ENCODE measurements at places on chromosomes 1 and 21.

DNA sequence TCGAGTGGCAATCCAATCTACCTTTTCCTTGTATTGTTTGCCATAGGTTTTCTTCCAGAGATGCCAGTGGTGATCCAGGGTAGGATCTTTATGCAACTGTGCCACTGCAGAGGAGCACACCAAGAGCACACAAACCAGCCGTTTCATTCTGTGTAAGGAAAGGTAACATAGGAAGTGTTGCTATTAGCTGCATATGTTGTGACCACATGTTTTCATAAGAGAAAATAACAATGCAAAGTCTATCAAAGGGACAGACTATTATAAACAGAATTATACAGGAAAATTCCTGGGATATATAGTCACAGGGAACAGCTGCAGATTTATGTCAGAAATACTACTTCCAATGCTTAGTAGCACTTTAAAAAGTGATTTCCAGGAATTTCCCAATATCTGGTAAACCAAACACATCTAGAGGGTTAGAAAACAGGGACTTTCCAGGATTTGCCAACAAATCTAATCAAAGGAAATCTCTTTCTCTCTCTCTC lies 919 bp downstream of the CTSS start:
- no peak for DNase-seq

GRCh38 chr21:43809853-43810504 lies 20.6 kb downstream of the RRP1 start:
- no peak for DNase-seq

GRCh38 chr1:64082459-64082858 lies 121.0 kb upstream of the UBE2U start:
- DNase-seq, result no peak

DNA sequence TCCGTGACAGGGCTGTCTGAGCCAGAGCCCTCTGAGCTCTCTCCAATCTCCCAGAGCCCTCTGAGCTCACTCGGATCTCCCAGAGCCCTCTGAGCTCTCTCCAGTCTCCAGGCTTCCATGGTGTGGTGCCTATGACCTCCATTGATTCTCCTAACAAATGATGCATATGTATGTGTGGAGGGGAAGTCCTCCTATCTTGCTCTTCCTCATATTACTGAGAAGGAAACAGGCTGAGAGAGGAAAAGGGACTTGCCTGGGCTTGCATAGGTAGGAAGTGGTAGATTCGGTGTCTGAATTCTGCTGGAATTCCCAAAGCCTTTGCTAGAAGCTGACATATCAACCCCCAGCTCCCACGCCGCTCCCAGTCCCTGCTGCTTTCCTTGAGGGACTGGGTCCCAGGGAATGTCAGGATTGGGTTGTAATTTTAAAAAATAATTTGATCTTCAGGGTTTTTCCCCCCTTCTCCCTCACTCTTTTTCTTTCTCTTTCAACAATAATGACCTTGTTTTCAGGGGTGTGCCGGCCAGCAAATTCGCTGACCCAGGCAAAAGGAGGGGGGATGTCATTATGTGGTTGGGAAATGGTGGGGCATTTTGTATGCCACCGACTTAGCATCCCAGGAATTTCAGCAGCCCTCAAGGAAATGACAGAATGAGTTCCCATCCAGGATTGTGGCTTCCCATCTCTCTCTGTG lies 42.3 kb upstream of the RUNX3 start:
- DNase-seq, result no peak

GRCh38 chr1:17244821-17245740 lies 3.8 kb upstream of the PADI3 start:
- no peak for DNase-seq

GRCh38 chr1:111654839-111655238 lies 35.2 kb downstream of the RAP1A start:
- DNase-seq, result no peak

DNA sequence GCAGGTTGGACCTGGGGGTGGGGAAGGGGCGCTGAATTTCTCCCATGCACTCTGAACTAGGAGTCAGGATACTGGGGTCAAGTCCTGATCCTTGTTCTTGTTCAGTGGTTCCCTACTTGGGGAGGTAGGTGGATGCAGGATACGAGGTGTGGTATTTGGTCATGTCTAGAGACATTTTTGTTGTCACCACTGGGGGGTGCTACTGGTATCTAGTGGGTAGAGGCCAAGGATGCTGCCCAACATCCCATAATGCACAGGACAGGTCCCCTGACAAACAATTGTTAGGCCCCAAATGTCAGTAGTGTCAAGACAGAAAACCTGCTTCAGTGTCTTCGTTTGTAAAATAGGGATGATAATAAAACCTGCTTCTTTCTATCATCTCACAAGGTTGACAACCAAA lies 259.0 kb upstream of the FOXD3 start:
- DNase-seq, result no peak

DNA sequence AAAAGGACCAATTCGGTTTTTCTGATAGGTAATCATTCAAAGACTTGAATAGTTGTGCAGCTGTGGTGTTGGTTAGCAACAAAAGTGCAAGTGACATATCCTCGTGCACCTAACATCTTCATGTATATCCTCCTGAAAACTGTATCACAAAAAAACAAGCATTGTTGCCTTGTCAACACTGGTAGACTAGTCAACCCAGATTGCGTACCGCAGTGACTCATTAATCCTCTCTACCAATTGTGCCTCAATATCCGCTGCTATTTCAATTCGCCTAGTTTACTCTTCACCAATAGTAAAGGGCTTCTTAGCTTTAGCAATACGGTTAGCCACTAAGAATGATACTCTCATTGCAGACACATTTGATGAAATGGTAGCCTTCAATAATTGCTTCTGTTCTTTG lies 3.5 kb downstream of the HHAT start:
- DNase-seq, result peak; percentile 31

DNA sequence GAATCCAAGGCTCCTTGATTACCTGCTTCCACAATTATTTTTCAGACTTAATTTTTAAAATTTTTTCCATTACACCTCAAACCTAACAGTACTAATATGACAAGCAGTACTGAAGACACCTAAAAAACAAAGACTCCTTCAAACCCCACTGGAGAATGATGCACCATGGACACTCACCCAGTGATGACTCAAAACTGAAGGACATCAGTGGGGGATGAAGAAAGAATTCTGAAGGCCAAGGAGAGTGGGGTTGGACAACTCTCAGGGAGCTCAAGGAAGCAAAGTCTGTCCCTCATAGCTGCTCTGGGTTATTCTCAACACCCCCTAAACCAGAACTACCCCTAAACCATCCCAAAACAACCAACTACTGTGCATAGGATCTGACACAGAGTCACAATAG lies 2.4 kb upstream of the ARHGAP29 start:
- no peak for DNase-seq

DNA sequence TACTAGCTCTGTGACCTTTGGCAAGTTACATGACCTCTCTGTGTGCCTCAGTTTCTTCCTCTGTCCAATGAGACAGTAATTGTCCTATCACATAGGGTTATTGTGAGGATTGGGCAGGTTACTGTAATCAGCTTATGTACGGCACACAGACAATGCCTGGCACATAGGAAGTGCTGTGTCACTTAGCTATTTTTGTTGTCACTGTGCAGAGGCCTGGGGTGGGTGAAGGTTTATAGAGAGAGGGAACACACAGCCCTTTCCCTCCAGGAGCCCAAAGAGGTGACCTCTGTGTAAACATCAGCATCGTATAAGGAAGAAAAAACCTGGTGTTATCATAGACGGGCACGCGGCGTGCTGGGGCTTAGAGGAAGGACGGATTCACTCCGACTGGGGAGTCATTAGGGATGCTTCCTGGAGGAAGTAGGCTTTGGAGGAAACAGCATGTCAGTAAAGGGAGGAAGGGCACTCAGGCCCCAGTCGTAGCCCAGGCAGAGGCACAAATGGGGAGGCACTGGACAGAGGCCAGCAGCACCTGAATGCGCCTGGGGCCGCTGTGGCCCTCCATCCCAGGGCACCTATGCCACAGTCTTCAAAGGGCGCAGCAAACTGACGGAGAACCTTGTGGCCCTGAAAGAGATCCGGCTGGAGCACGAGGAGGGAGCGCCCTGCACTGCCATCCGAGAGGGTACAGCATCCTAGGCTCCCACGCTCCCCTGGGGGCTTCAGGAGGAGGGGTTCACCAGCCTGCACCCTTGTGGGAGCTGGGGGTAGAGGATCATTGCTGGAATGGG lies 21.2 kb downstream of the CDK18 start:
- no peak for DNase-seq

- DNase-seq, result no peak
Measured at GRCh38 chr1:54336116-54336515, 70.1 kb downstream of the SSBP3 start.

DNA sequence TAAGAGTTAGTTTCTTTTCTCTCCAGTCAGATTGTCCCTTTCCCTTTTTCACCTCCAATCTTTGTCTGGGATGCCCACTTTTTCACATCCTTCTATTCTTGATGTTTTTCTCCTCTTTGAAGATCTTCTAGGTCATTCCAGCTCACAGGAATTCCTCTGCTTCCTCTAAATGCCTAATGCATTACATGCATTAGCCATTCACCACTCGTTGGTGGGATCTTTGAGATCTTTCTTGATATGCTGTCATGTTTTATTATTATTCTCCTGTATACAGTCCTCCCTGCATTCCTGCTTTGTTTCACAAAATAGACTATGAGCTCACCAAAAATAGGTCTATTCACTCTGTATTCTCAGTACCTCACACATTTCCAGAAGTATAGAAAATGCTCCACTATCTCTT lies 129.0 kb downstream of the LYPLAL1 start:
- no peak for DNase-seq

DNA sequence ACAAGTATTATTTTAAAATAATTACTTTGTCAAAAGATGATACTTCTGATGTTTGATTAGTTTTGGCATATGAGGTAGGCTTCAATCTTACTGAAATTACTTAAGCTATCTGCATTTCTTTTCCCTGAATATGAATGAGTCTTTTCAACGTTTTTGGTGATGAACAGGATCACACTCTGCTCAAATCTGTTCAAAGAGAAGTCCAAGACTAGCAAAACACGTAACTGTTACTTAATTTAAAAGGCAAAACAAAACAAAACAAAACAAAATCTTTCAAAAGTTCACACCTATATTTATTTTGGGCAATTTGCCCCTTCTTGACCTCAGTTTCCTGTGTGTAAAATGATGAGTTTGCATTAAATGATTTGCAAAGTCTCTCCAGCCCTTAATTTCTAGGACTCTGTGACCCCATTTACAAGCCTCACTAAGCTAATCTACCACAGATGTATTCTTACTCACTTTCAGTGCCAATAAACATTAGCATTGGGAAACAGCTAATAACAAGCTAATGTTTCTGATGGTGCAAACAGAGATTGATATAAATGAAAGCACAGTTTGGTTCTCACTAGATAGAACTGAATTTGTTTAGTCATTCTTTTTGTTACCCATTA lies 865.4 kb downstream of the LTN1 start:
- DNase-seq, result no peak

DNA sequence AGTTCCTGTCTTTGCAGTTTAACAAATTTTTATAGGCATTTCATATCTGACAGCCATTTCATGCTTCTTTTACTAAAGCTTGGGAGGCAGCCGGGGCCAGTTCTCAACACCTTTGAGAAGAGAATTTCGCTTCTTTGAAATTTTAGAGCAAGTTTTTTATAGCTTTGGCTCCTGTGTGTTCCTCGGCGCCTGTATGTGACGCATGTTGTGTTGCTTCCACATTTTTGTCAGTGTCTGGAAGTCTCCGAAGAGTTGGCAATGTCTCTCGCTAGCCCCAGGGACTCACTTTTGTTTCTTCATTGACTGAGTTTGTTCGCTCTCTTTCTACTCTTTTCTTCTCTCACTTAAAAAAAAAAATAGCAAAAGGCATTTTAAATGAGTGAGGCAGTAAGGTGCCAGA lies 386.9 kb upstream of the PLXNA2 start:
- DNase-seq, result no peak

- no peak for DNase-seq
Measured at GRCh38 chr1:153963850-153964331, 554 bp upstream of the SLC39A1 start.

DNA sequence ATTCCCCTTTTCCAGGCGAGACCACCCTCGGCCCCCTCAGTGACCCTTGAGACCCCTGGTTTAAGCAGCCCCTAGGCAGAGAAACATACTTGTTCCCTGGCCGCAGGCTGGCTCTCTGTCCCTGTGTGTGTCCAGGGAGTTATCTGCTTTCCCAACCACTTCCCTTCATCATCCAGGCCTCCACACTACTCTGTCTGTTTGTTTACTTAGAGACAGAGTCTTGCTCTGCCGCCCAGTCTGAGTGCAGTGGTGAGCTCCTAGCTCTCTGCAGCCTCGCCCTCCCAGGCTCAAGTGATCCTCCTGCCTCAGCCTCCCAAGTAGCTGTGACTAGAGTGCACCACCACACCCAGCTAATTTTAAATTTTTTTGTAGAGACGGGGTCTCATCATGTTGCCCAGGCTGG lies 5.8 kb upstream of the VWA1 start:
- no peak for DNase-seq

DNA sequence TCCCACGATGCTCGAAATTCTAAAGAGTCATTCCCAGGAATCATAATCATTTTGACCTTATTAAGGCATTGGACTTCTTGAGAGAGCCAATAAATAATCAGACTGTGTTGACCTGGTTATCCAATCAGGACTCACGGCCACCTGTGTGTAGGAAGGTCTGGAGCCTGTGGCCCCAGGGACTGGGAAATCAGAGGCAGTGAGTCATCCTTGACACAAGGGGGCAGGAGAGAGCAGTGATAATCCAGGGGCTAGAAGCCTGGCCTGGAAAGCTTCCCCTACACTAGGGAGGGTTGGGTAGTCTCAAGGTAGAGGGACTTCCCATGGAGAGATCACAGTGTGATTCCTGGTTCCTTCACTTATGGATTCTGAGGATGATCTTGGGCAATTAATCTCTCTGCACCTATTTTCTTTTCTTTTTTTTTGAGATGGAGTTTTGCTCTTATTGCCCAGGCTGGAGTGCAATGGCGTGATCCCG lies 4.7 kb downstream of the MR1 start:
- peak; percentile 68 for DNase-seq
